ENCODE measurements at places on chromosomes 4 and X.

GRCh38 chrX:66680451-66680850, 41.6 kb upstream of the EDA2R start:
- no peak for DNase-seq

DNA sequence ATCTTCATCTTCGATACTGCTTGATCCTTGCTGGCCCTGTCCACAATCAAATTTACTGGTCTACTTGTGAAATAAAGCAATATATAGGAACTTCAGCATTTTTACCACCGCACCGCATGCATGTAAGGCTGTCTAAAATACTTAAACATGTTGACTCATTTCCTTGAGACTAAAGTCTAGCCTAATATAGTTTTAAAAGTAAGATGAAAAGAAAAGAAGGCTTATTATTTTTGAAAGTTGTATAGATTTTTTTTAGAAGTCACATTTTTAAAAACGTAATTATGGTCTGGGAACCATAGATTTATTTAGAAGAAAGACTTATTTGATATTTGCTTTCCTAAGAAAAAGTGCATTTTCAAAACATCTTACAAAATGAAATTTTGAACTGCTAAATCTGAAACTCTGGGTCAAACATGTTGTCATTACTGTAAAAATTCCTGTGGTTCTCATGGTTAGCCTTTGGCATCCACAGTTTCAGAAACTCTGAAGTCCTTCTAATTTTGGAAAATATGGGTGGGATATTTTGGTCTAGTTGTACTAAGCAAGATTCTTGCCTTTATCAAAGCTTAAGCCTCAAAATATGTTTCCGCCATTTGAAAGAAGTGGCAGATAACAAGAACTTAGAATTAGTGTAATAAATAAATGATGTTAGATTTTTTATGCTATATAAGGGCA, 423.5 kb upstream of the CTSO start:
- no peak for DNase-seq

DNA sequence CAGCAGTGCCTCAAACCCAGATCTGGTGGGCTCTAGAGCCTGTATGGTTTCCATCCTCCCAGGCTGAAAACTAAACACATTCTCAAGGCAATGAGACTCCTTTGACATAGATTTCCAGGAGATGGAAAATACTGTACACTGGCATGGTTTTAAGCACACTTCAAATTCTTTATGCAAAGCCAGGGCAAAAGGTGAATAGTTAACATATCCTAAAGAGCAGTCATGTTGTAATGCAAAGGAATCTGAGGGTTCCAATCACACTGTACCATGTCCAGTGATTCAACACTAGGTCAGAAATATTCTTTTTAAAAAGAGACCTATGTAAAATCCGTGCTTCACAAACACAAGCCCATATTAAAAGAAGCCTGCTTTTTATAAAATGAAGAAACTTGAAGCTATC, 195.3 kb downstream of the QDPR start:
- no peak for DNase-seq

GRCh38 chr4:135724421-135724820, 1522.8 kb upstream of the PABPC4L start:
- DNase-seq = no peak

- DNase-seq = no peak
Observed at GRCh38 chrX:302975-303374, 15.6 kb downstream of the GTPBP6 start.

Measured in NCI-H1092 (cell line).